ENCODE measurements at places on chromosomes 6 and 20.

DNA sequence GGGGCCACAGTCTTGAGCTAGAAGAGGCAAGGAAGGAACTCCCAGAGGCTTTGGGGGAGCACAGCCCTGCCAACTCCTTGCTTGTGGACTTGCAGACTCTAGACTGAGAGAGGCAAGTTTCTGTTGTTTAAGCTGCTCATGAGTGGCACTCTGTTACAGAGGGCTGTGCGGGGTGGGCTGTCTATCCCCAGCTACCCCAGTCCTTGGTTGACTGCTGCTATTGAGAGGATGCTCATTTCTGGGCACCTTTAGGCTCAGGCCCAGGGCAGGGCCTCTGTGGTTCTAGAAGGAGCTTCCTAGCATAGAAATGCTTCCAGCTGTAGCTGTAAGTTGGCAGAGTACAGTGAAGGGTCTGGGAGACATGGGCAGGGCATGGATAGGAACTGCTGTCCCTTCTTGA, 151.3 kb upstream of the GGTLC1 start:
- no peak for DNase-seq

- no peak for DNase-seq
Measured at GRCh38 chr20:52953020-52953419, 19.1 kb upstream of the TSHZ2 start.

GRCh38 chr20:50460115-50460607, 50.0 kb upstream of the PTPN1 start:
- no peak for DNase-seq

DNA sequence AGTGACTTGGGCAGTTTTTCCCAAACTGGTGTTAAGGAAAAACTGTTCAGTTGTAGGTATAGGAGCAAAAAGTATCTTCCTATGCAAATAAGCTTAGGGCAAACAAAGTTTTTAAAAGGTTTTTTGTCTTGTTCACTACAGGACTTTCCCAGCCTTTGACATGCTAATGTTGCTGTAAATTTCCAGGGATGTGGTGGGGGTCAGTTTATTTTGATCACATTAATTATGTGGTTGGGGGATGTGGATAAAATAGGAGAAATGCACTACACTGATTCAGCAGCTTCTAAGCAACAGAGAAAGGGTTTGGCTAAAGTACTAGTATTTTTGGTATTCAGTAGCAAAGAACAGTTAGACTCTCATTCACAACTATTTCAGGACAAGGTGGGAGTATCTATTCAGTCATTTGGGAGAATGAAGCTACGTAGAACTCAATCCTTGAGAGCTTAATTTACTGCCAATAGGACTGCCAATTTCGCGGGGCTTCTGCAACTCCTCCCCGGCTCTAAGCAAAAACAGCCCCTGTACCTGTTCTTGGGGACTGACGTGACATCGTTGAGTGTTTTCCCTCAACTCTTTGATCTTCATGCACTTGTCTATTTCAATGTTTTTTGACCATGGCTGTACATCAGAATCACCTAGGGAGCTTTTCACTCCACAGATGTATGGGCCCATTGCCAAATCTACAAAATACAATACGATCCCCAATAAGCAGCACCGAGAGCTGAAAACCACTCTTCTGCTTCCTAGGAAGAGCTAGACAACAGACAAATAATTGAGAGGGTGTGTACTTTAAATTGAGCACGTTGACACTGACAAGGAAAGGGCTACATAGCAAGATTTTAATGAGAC, 94.8 kb upstream of the NHSL1 start:
- DNase-seq: no peak

- DNase-seq: no peak
Measured at GRCh38 chr6:1735239-1735803, 125.6 kb downstream of the FOXC1 start.

DNA sequence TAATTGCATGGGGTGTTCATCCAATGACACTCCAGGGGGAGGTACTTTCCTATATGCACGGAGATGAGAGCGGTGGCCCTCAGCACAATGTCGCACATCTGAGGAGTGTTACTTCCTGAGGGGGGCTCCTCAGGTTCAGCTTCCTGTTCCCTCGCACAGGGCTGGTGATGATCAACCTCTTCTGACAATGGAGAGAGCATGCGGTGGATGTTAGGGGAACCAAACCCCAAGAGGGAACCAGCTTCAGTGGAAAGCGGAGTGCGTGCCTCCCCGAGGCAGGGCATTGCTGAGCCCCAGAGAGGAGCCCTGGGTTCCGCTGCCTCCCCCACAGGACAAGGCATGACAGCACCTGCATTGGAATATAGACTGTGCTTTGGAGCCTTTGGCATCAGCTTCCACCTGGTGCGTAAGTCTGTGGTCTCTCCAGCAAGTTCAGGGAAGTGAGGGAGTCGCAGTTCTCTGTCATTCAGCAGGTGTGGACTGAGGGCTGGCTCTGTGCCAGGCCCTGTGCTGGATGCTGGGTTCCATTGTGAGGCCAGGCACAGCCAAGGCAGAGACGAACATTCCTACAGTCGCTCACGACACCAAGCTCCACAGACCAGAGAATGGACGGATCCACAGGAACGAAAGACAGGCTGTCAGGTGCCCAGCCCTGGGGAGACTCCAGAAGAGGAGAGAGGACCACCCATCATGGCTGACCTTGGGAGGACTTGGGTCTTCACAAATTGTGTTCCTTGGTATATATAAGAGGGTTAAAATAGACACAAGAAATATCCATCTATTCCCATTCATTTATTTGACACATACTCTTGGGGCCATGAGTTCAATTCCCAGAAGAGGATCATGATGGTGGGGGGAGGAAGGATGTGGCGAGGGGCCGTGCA, 3.9 kb upstream of the ZNF831 start:
- no peak for DNase-seq

DNA sequence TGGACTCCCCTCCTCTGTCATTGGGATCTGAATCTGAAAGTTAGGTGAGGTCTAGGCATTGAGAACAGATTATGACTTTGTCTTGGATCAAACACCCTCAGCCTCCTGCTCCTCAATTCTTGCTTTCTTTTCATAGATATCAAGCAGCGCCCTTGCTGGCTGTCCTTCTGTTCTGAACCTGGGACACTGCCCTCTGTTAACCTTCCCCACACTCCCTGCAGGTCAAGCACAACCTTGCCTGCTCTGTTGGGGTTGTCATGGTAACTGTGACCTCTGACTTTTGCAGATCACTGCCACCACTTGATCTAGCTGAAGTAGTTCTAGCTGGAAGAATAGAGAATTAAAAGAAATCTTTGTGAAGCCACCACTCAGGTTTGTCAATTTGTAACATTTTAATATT, 16.4 kb upstream of the MICA start:
- no peak for DNase-seq

DNA sequence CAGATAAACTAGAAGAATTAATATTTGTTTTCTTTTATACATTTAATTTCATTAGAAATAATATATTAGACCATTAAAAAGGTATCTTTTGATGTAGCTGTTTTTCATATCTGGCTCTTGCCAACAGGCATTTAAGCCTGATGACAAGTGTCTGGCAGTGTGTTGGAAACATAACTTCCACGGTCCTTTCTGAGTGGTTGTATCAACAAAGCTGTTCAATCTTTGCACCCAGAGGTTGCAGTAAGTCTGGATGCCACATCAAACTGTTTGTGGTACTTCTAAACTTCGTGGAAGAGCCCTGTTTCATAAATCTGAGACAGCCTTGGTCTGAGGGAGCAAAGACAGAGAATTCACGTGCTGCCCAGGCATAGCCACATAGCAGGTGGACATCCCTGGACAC, 197.4 kb downstream of the TRDN start:
- DNase-seq: no peak

GRCh38 chr20:37822141-37822601, 80.8 kb upstream of the VSTM2L start:
- DNase-seq: no peak

- DNase-seq: no peak
Measured at GRCh38 chr6:85192186-85192585, 257.7 kb upstream of the NT5E start.

- DNase-seq: no peak
Measured at GRCh38 chr20:2465100-2465499, 5.5 kb downstream of the SNRPB start.

DNA sequence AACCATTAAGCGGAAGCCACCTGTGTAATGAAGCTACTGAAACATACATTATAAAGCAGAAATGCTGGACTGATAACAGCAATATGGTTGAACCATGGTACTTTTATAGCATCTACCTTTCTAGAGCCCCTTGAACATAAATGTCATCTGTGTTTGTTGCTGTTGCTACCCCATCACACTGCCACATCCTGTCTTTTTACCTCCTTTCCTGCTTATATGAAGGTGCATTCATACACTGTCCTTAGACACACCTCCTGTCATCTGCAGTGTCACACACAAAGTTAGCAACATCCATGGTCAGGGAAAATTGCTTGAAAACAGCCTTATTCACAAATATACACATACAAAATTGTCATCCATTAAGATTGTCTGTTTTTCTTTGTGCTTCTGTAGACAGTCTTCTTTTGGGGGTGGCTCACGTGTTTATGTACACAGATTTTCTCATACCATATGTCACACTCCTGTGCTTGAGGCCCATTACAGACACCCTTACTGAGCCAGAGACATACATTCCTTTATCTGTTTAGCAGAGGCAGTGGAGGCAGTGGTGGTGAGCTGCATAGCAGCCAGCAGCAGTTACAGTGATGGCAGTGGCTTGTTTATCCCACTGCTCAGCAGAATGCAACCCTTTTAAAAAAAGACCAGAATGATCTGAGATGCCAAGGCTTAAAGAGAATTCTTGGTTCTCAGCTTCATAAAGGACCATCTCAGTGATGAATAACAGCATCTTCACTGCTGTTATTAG, 25.9 kb downstream of the C6orf62 start:
- DNase-seq: no peak

GRCh38 chr6:39804466-39805065, 12.4 kb downstream of the DAAM2 start:
- no peak for DNase-seq

- no peak for DNase-seq
Measured at GRCh38 chr20:60649541-60649940, 602.5 kb upstream of the CDH4 start.

- no peak for DNase-seq
Measured at GRCh38 chr20:4774207-4774606, 52.5 kb downstream of the PRND start.

- no peak for DNase-seq
Measured at GRCh38 chr6:31170600-31170881, at the start of gene POU5F1. Gene POU5F1, minus strand, starts transcription at chr6:31170682. Its CDS starts 62 bp downstream, at chr6:31170620.

Measured in stimulated activated CD8-positive, alpha-beta memory T cell treated with anti-CD3 and anti-CD28 coated beads, Interleukin-15, amount 100 ng/mL, for 24 hours (primary cell).